ENCODE measurements at places on chromosomes 6 and 20.

DNA sequence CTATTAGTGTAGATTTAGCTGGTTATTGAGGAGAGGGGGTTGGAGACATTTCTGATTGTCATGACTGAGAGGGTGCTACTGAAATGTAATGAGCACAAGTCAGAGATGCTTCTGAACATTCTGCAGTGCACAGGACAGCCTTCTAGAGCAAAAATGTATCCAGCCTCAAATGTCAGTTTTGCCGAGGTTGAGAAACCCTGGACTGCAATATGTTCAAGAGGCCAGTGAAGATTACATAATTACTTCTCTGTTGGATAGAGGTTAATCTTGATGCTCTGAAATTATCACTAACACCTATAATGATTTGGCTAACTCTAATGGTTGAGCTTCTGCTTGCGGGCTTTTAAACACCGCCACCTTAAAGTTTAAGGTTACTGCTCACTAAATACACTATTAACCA lies 3.4 kb upstream of the DUSP22 start:
- no peak for DNase-seq

DNA sequence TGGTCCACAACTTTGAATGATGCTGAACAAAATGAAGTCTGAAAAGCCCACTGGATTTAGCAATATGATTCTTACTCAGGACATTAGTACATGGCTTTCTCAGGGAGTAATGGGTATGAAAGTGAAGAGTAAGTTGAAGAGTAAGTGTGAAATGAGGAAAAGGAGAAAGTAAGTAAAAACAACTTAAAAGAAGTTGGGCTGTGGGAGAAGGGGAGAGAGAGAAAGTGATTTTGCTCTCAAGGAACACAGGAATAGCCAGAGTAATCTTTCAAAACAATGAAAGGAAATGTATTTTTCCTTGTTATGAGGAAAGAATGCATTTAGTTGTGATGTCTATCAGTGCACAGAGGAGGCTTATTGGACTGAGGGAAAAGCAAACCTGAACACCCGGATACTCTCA lies 39.8 kb upstream of the NKAIN2 start:
- no peak for DNase-seq

DNA sequence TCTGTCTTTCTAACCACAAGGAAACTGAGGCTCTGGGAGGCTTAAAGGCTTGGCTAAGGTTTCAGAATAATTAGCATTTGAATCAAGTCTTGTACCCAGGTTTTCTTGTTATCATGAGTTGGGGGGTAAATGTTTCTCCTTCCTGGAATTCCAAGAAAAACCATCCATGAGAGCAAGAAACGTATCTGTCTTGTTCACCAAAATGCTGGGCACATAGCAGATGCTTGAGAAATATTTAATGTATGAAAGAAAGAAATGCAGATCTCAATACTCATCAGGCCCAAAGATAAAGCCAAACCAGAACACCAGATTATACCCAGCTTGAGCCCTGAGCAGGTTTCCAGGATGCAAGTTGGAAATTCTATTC lies 164.6 kb downstream of the CLIC5 start:
- no peak for DNase-seq

GRCh38 chr20:3995067-3995748 lies 20.1 kb downstream of the RNF24 start:
- DNase-seq, result peak; percentile 20

DNA sequence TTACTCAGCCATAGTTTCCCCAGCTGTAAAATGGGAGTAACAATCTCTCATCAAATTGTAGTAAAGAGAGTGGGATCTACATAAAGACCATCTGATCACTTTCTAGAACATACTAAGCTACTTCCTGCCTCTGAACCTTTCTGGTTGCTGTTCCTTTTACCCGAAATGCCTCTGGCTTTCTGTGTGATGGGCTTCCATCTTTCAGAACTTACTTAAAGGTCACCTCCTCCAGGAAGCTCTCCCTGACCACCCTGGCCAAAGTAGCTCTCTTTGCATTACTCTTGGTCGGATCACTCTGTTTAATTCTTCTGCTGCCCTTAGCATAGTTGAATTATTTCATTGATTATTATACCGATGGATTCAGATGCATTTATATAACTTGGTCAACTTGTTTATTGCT lies 171.0 kb downstream of the BMP7 start:
- no peak for DNase-seq

GRCh38 chr20:38246357-38247165 lies 14.0 kb downstream of the KIAA1755 start:
- no peak for DNase-seq

DNA sequence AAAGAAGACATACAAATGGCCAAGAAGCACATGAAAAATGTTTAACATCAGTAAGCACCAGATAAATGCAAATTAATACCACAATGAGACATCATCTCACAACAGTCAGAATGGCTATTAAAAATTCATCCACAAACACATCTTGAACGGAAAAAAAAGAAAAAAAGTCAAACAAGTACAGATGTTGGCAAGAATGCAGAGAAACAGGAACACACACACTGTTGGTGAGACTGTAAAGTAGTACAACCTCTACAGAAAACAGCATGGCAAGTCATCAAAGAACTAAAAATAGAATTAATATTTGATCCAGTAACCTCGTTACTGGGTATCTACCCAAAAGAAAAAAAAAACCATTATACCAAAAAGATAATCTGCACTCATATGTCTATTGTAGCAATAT lies 6.5 kb downstream of the STX7 start:
- no peak for DNase-seq

DNA sequence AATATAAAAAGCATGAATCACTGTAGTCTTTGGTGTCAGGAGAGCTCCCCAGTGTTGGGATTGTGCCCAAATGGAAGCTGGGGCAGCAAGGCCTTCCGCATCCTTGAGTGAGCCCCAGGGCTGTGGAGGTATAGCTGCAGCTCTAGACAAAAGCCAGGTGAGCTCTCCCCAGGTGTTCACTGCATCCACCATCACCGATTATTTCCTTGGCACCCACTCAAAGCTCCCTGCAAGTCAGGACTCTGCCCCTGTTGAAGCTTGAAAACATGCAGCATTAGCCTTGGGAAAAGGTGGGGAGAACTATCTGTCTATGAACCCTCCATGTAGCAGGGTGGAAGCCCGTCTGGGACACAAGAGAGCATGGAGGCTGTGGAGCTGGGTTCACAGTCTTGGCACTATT lies 228.8 kb downstream of the BMP7 start:
- DNase-seq, result no peak

DNA sequence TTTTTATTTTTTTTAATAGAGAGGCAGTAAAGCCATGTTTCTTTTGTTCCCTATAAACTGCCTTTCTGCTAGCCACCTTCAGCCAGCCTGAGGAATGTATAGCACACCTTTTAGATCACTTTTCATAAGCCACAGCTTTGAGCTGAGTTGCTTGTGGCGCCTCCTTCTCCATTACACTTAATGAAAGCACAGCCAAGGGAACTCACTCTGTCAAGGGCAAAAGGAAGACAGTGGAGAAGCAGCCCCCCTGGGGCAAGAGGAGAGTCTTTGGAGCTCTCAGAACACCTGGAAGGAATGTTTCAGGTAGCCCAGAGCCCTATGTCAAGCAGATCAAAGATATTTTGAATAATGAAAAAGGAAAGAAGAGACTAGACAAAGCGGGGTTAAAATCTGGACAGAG lies 235.1 kb downstream of the CLIC5 start:
- DNase-seq, result no peak

DNA sequence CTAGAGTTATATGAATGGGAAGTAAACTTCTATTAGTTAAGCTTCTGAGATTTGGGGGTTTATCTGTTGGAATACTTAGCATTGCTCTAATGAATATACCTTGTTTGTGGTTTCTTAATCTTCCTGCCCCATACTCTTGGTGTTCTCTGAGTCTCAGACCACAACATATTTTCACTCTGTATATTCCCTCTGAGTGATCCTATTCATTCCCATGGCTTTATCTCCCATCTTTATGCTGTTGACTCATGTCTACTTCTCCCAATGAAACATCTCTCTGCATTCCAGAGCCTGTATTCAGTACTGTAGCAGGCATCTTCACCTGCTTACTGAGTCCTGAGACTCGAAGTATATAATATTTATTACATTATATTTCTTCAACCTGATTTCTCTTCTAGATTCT lies 283.7 kb upstream of the MAP3K7 start:
- DNase-seq, result no peak

DNA sequence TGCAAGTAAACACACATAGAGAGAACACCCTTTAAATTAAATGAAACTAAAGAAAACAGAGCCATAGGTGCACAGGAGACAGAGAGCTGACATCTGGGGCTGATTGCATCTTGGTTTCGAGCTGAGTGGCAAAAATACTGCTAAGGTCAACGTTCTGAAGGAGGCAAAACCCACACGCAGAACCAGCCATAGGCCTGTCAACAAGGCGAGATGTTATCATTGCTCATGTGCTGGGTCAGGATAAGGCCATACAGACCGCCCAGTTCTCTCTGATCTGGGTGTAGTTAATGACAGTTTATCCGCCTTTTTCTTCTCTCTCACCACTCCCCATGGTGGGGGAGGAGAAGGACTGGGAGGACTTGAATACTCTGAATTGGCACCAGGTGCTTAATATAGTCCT lies 4.5 kb upstream of the FAM110A start:
- DNase-seq, result no peak

DNA sequence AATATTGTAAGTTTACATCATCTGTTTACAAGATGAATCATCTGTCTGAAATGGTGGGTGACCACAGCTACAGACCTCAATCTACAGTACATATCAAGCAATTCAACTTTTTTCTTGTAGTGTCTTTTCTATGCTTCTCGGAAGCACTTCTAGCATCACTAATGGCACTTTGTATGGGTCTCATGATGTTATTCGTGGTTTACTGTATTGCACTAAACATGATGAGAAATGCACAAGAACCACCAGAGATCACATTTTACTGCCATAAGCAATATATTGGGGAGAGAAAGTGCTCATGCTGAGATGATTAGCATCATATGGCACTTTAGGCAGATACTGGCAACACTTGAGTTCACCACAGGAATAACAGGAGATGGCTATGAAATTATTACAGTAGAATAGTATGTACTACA lies 15.4 kb upstream of the BTBD3 start:
- DNase-seq, result no peak

DNA sequence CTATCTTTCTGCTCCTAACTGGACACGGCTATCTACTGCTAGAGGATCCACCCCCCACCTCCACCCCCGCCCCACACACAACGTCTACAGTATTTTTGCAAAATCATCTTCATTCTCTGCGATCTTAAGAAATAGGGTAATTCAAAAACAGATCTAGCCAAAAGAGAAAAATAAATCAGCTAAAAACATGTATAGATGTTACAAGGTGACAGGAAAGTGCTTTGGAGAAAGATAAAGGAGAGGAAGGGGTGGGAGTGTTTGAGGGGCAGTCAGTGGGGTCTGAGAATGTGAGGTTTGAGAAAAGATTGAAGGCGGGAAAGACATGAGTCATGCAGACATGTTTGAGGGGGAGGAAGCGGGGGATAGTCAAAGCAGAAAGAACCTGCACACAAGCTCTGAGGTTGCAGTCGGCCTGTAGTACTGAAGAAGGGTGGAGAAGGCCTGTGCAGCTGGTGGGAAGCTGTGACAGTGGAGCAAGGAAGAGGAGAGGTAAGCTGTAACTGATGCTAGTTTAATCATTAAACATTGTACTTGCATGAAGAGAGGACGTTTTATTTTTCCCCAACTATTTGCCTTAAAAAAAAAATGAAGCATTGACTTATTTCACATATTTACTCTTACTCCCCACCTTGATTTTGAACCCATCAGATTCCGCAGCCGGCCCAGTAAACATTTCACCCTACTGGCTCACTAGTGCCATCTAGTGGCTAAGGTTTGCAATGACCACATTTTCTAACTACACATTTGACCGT lies 332.6 kb downstream of the ADGRB3 start:
- DNase-seq, result no peak

DNA sequence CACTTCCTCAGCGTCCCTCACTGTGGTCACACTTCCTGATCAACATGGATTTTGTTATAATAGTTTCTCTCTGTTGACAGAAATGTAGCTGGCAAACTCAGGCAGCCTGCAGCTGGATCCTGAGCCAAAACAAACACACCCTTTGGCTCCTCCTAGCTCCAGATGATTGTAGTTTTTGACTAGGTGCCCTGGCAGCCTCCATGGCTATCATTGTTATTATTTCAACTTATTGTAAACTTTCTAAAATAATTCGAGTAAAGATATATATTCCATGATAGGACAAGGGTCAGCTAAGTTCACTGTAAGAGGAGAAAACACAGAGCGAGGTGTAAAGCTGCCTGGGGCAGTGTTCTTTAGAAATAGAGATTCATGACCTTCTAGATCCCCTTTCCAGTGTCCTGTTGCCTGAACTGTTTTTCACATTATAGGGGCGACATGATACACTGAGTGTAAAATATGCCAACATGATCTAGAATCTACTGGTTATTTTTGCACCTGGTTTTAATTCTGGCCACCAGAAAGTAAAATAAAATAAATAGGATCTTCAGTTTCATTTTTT lies 98.2 kb upstream of the HDGFL1 start:
- DNase-seq, result no peak

DNA sequence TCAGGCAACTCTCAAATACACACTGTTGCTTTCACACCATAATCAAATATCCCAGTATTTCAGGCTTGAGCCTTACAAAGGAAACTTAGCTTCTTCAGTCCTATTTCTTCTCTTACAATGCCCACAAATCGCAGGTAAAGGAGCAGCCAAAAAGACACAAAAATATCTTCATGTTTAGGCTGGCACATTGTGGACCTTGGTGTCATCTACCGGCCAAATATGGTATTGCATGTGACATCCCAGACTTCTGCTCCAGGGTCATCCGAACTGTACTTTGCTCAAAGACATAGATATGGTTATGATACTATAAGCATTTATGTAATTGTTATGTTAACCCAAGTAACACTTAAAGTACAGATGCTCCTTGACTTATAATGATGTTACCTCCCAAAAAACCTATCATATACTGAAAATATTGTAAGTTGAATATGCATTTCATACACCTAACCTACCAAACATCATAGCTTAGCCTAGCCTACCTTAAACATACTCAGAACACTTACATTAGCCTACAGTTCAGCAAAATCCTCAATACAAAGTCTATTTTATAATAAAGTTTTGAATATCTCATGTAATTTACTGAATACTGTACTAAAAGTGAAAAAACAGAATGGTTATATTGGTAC lies 4.6 kb downstream of the OR2H2 start:
- DNase-seq, result no peak

GRCh38 chr20:50445354-50446151 lies 64.6 kb upstream of the PTPN1 start:
- DNase-seq, result no peak

GRCh38 chr20:15523400-15523799 lies 1049.8 kb downstream of the KIF16B start:
- DNase-seq, result no peak

- DNase-seq, result no peak
These were observed 73.3 kb downstream of the TFAP2A start for GRCh38 chr6:10341605-10342004.

DNA sequence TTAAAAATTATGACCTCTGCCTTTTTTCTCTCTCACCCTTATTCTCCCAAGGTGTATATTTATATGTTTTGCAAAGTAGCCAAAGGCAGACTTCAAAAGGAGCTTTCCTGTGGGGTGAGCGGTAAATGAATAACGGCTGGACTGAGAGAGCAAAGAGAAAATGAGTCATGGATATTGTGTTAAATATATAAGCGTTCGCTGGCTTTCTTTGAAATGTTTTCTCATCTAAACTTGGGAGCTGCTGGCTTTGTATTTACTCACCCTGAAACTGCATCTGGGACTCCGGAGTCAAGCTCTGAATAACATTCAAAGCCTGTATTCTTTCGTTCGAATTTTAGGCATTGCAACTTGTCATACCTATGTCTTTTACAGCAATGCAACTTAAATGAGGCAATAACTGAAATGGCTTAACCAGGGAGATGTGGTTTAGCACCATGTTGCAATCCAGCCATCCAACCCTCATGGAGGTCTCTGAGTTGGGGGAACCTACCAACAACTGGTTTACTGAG lies 32.0 kb downstream of the ATXN1 start:
- DNase-seq, result no peak

- no peak for DNase-seq
These were observed 57.4 kb downstream of the LYRM2 start for GRCh38 chr6:89580997-89581666.

All from retinal pigment epithelial cell (primary cell).